Stomach (tissue), 19 donors: ENCODE measurements at places on chromosomes 3 and 15. TPM values are rescaled to one million over a fixed set of nuclear protein-coding genes. Genes with fewer than 3 reads are reported as not detected.

PATL2 gene
- total RNA-seq, result not detected

ALDH1A3 gene
- 37.6 TPM for total RNA-seq

SLC2A2 gene
- total RNA-seq, result not detected

ASB14 gene
- not detected for total RNA-seq

MELTF gene
- total RNA-seq, result 0.45 TPM

LCTL gene
- total RNA-seq, result not detected

- no peak for DNase-seq
Measured at GRCh38 chr15:83352119-83352518, 67.7 kb upstream of the BNC1 start.

DNA sequence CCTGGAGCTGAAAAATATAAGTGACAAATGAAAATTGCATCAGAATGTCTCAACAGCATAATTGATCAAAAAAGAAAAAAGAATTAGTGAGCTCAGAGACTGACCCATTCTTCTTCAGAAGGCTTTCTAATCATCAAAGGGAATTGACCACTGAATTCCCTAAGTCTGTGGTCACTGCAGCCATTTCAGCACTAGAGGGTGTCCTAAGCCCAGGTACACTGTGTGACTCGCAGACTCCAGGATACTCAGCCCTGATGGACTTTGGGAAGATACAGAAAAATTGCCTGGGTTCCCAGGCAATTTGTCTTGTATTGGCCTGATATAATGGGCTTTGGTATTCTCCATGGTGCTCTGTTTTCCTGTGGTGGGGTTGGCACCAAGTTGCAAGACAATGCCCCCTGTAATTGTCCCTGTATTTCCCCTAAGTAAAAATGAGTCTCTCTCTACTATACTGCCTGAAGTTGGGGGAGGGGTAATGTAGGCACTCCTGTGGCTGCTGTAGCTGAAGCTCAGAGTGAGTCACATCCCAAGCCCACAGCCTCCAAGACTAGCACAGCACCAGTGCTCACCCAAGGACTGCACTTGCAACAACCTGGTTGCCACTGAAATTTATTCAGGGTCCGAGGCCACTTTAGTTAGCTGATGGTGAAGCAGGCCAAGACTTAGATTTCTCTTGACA lies 256.0 kb upstream of the STAC start:
- peak; percentile 9 for DNase-seq

GRCh38 chr3:156615592-156616173 lies 58.7 kb upstream of the TIPARP start:
- no peak for DNase-seq

DNA sequence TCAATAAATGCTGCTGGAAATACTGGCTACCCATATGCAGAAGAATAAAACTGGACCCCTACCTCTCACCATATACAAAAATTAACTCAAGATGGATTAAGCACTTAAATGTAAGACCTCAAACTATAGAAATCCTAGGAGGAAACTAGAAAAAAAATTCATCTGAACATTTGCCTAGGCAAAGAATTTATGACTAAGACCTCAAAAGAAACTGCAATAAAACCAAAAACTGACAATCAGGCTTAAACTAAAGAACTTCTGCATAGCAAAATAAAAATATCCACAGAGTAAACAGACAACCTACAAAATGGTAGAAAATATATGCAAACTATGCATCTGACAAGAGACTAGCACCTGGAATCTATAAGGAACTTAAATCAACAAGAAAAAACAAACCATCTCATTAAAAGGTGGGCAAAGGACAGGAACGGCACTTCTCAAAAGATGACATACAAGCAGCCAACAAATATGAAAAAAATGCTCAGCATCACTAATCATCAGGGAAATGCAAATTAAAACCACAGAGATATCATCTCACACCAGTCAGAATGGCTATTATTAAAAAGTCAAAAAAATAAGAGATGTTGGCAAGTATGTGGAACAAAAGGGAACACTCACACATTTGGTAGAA lies 47.0 kb downstream of the MYO9A start:
- no peak for DNase-seq

DNA sequence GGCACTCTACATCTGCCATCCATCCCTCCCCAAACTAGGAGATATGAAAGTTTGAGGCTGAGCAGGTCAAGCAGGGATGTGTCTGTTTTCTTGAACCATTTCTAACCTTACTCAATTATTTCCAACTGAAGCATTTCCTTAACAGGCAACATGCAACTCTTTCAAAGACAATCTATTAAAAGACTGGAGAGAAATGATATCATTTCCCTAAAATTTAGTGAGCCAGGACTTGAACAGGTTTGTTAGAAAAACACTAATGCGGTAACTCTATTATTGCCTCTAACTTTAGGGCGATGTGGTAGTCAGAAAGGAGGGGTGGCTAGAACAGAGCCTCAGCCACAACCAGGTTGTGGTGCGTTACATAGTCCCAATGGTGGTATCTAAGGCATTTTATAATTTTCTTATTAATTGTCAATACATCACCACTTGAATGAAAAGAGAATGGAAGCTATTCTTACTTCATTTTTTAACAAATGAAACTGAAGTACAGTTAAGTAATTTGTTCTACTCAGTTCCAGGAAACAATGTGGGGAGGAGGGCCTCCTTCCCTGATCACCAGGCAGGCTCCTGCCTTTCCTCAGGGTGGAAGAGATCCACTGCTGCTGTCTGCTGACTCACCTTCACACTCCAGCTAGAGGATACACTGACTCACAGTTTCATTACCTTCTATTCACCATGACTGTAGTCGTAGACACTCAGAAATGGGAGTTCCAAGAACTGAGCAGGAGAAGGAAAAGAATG lies 22.8 kb downstream of the MYO1E start:
- peak; percentile 65 for DNase-seq

DNA sequence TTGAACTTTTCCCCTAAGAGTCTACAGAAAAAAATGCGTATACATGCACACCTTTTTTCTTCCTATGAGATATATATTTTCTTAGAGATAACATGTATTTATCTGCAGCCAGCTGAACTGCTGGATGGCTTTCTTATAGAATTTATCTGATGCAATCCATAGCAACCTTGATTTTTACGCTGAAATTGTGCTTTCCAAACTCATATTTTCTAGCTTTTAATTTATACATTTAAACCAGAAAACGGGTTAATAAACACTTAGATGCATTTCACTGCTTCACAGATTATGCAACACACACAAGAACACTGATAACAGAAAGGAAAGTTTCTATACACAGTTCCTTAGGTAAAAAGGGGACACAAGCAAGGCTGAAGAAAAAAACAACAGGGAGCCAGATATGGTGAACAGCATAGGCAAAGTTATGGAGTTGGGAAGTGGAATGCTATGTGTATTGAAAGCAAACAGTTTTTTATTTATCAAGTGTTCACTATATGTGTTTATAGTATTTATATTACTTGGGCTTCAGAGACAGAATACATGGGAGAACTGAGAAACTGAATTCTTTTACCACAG lies 149.5 kb downstream of the SPATA16 start:
- DNase-seq, result no peak

DNA sequence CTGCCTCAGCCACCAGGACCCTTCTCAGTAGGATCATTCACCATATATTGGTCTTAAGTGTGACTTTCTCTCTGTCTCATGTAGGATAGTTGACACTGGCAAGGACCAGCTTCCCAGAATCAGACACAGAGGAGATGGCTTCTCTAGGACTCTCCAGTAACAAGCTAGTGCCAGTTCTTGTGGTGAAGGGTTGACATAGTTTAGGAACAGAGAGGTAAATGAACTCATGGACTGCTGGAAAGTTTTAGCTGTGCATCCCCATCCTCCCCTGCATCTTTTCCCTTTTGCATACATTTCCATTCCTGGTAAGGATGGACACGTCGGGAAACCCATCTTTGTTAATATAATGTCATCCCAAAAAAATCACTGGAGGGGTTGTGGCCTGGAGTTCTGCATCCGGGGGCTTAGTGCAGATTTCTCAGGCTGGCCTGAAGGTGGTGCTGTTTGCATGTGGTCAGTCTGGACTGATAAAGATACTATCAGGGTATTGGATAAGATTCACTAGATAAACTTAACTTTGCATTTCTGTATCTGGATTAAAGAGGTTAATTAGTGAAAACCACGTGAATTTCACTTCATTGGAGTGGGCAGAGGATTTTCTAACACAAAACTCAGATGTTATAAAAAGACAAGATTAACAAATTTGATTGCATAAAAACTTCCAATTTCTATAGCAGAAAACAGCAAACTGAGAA lies 110.8 kb downstream of the TBC1D2B start:
- DNase-seq, result no peak

DNA sequence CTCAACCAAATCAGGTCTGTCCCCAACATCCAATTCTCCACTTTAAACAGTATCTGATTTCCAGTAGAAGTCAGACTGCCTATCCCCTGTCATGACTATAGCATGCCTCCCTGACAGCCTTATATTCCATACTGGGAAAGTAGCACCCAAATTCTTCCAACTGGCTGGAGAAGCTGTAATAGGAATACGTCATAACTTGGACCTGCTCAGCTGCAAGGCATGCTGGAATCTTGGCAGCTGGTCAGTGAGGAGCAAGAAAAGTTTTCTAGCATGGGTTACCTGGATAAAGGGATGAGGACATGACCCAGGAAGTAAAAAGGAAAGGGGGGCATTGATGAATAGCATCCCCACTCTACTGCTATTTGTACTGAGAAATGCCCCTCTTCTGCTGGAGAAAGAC lies 8.9 kb downstream of the SEMA5B start:
- DNase-seq, result no peak

GRCh38 chr3:193389335-193389734 lies 10.8 kb upstream of the ATP13A5 start:
- DNase-seq, result no peak

DNA sequence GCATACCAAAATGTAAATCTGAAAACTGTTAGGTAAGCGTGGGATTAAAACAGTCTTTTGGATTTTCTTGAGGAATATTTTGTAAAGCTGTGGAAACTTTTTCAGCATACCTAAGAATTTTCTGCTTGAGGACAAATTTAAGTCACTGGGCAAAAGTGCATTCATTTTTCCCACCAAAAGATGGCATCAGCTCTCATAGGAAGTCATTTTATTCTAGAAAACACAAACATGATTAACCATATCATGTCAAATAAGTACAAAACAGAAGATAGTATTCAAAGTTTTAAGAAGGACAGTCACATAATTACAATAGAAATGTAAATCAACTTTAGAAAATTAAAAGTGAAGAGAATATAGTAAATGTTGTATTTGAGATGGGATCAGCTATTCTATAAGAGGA lies 63.5 kb downstream of the SLC49A4 start:
- no peak for DNase-seq

GRCh38 chr15:71149646-71150557 lies 34.6 kb downstream of the THSD4 start:
- DNase-seq, result peak; percentile 81

DNA sequence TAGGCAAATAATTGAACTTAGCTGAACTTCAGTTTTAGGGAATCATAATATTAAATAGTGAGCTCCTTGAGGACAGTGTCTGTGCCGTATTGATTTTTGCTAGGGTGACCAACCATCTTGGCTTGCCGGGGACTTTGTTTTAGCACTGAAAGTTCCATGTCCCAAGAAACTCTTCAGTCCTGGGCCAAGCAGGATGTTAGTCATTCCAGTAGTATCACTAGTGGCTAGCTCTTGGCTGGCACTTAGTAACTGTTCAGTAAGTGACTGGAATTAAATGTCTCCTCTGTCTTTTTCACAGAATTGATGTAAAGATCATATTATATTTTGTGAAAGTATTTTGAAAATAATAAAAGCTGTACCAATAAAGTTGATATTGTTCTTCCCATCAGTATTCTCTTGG lies 42.3 kb downstream of the RSRC1 start:
- DNase-seq, result no peak

DNA sequence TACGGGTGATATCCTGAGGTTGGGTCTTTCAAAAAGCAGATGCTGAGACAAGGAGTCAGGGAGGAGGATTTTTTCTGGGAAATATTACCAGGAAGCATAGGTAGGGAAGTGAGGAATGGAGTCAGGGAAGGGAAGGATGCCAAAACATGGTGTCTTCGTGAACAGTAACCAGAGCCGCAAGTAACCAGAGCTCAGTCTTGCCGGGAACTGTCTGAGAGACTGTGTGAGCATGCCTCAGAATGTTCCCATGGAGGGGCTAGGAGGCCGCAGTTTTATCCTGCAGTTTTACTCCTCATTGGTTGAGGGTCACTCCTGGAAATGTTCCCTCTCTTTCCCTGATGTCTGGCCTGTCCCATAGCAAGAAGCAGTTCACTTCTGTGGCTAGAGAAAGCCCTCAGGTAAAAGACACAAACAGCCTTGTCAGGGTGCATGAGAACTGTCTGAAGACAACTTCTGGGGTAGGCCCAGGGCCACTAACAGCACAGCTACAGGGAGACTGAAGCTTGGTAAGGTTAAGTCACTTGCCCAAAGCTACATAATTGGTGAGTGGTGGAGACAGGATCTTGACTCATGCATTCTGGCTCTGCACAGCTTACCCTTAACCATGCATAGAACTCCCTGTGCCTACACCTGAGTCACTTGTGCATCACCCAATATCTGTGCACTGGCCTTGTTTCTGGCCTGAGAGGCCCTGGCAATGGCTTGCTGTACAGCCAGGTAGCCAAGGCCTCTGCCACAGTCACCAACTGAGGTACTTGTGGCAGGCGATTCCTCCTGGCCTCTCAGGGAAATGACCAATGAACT lies 76.3 kb upstream of the FRMD4B start:
- no peak for DNase-seq

DNA sequence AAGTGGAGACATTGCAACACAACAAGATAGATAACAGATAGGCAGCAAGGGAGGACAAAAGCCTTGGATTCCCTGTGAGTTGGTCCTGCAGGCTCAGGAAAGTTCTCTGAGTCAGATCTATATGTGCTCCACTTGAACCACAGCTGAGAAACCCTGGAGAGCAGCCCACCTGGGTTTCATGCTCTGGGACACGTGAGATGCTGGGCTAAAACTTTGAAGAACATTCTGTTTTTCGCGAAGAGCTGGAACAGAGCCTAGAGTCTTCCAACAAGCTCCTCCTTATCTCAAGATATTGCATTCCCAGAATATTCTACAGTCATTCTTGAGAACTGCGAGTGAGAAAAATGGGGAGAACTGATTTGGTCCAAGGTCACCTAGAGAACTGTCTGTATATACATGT lies 583.0 kb upstream of the ROBO1 start:
- no peak for DNase-seq

GRCh38 chr15:95417761-95418160 lies 912.7 kb upstream of the NR2F2 start:
- no peak for DNase-seq

GRCh38 chr3:42763021-42763420 lies 10.0 kb downstream of the CCDC13 start:
- no peak for DNase-seq

GRCh38 chr3:195932418-195933043 lies 24.2 kb upstream of the TNK2 start:
- DNase-seq, result no peak

- no peak for DNase-seq
Measured at GRCh38 chr3:99953596-99953995, 135.9 kb downstream of the CMSS1 start.

DNA sequence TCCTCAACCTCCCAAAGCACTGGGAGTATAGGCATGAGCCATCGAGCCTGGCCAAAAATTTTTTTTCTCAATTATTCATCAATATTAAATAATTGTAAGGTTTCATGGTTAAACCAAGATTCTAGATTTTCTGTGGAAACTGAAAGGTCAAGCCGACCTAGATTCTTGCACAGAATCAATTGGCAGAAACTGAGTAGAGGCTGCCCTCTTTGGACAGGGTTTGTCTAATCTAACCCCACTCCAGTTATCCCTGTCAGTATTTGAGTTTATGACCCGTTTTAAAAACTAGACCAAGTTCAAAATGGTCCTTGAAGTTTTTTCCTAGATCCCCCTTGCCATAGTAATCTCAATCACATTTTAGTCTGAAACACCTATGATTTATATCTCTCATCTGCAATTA lies 8.6 kb upstream of the ADAM10 start:
- DNase-seq, result peak; percentile 25

GRCh38 chr3:13278783-13279531 lies 141.2 kb downstream of the NUP210 start:
- DNase-seq, result no peak
